ENCODE measurements at places on chromosomes 2 and 18.

- DNase-seq: no peak
Measured at GRCh38 chr2:167355821-167356220, 467.5 kb downstream of the XIRP2 start.

GRCh38 chr18:38807915-38808314 is 1242.3 kb upstream of the CELF4 start:
- DNase-seq: no peak

DNA sequence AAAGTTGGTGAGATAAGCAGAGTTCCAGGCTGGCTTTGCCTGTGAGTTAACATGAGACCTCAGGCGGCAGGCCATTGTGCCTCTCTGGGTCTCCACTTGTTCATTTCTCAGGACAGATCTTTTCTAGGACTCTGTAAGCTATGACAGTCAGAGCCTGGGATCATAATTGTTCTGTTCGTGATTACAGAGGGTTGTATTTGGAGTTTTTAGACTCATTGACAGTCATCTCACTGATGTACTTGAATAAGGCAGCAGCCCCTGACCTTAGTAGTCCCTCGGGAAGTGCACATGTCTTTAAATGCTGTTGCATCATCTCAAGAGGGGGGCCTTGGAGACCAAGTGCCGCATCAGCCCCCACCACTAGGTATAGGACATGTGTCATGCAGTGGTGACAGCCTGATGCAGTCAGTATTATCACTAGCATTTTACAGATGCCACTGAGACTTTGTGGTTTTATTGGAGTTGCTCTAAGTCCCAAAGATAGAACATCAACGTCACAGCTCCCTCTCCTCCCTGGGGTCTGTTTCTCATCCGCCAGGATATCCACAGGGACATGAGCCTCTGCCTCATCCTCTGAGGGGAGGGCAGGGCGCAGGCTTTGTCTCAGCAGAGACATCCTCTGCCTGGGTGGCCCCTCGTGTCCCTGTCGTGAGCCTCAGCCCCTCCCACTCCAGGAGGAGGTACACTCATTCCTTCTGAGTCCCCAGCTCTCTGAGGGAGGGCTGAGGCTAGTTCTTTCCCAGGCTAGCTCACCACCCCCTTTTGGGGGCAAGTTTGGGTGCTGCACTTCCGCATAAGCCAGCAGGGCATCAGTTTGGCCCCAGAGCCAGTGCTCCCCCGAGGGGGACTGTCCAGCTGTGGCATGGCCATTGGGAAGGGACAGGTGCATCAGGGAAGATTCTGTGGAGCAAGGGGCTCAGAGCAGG is 14.1 kb downstream of the GLI2 start:
- DNase-seq: no peak

- DNase-seq: no peak
Measured at GRCh38 chr18:24231773-24232735, 93.2 kb downstream of the CABYR start.

DNA sequence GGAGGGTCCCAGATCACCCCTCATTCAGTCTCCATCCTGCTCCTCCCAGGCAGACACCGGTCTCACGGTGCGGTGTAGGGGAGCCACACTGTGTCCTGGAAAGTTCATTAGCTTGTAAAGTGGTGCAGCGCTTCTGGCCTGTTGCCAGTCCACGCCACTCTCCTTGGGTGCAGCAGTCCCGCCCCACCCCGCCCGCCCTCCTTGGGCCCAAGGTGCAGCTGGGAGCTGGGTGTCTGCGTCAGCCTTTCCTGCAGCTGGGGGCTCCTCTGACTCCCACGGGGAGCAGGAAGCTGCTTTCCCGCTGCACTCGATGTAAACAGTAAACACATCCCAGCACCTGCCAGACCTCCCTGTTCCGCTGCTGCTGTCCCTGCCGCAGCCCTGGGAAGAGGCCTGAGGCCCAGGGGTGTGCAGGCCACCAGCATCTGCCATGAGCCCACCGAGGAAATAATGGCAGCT is 53.8 kb upstream of the ASB18 start:
- DNase-seq: no peak

DNA sequence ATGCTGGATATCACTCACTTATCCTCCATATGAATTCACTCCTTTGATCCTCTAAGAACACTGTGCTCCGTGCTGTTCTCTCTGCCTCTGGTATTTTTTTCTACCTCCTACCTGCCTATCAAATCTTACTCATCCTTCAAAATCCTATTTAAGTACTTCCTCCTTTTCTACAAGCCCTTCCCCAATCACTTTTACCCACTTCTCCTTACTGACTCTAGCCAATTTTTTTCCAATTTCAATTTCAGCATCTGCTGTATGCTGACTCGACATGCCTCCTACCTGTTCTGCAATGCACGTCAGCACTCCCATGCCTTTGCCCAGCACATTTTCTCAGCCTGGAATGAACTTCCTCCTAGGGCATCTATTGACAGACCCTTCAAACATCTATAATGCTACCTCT is 37.3 kb upstream of the LNPK start:
- peak; percentile 30 for DNase-seq

GRCh38 chr18:62346333-62347088 is 21.4 kb downstream of the TNFRSF11A start:
- DNase-seq: no peak

- no peak for DNase-seq
Measured at GRCh38 chr2:236498369-236498768, 71.3 kb upstream of the ACKR3 start.

DNA sequence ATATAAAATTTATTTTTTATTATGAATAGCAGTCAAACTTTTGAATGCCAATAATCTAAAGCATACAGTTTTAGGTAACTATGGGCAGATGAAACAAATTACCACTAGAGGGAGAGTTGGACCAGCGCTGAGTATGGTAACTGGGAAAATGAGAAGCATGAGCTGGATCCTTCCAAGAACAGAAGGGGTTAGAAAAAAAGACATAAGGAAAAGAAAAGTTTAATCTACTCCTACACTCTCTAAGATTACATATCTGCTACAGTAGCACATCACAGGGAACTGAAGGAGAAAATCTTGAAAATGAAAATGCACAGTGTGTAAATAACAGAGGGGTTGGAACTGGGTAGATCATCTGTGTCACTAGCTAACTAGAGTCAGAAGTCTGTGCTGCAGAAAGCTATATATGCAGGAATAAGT is 15.5 kb downstream of the REG3G start:
- DNase-seq: peak; percentile 10

DNA sequence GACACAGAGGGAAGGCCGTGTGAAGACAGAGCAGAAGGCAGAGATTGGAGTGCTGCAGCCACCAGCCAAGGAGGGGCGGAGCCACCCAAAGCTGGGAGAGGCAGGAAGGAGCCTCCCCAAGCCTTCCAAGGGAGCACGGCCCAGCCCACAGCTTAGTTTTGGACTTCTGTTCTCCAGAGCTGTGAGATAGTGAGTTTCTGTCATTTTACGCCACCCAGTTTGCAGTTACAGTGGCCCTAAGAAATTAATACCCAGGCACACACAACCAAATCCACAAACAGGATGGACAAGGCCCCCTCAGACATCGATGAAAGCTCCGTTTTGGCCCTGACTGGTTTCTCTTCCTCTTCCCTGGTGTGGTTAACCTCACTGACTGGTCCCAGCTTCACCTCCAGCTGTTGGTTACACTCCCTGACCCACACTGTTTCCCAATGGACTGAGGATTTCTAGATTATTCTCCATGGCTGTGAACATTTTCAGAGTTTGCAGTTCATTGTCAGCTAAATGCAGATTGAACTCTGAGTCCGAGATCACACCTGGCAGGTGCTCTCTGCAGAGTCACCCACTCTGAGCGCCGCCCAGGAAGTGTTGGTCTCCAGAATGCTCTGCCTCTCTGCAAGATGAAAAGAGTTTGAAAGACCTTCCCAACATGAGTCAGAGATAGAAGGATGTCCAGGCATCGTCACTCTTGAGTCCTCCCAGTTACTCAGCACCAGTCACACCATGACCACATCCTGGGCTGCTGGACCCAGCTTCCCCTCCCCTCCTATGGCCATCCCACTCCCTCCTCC is 100.2 kb downstream of the TWIST2 start:
- DNase-seq: no peak

GRCh38 chr2:29207352-29208148 is 92.3 kb downstream of the CLIP4 start:
- no peak for DNase-seq

DNA sequence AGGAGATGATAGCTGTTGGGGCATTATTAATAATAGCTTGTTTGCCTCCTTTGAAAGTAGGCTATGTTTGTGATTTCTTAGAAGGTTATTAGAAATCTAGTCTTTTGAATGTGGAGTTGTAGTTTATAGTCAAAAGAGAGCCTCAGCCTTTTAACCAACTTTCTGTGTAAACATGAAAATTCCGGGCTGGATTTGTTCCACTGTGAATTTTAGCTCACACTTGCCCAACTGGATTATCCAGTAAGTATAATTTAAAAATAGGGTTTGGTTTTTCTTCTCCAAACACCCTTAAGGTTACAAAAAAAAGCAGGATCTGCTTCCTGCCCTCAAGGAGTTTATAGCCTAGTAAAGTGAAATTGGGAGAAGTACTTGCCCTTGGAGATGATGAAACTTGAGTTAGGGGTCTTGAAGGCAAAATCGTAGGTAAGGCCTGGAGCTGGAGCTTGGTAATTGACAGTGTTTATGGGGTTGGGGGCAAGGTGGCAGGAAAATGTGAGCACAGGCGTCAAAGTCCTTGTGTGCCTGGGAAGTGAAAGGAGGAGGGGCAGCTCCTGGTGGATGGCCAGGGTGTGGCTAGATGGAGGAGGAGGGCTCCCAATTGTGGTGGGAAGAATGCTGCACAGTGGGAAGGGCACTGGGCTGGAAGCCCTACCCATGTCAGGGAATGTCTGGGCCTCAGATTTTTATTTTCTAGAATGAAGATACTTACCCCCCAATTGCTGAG is 21.3 kb downstream of the ITGA6 start:
- no peak for DNase-seq

DNA sequence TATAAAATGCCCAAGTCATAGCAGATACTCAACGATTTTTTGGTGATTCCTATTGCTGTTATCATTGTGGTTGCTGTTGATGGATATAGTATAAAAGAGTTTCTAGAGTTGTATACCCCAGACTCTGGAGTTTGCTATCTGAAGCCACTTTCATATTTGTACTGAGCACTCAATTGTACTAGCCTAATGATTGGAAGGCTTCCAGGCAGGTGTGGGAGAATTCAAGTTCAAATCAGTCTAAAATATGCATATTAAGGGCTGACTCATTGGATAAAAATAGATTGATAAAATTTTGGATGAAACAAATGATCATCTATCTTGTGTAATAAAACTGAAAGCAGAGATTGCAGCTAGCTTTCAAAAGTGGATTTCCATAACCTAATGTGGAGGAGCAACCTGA is 122.9 kb downstream of the NEB start:
- no peak for DNase-seq

DNA sequence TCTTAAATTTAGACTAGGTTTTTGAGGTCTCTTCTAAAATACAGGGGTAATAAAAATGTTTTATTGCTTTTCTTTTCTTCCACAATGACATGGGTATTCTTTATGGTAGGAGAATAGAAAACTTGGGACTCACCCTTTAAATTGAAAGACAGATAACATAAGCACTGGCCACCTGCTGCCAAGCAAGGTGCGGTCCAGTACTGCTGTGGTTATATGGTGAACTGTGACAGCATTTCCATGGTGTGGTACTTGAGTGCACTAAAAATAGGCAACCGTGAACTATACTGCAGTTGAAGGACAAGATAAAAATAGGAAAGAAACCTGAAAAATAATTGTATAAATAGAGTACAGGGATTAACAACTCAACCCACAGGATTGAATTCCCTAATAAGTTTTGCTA is 54.4 kb upstream of the GRB14 start:
- DNase-seq: no peak

- no peak for DNase-seq
Measured at GRCh38 chr18:63149302-63149587, 170.3 kb downstream of the BCL2 start.

GRCh38 chr2:233691443-233692433 is 952 bp upstream of the UGT1A6 start:
- no peak for DNase-seq

- no peak for DNase-seq
Measured at GRCh38 chr2:222240676-222241049, 58.1 kb downstream of the PAX3 start.

DNA sequence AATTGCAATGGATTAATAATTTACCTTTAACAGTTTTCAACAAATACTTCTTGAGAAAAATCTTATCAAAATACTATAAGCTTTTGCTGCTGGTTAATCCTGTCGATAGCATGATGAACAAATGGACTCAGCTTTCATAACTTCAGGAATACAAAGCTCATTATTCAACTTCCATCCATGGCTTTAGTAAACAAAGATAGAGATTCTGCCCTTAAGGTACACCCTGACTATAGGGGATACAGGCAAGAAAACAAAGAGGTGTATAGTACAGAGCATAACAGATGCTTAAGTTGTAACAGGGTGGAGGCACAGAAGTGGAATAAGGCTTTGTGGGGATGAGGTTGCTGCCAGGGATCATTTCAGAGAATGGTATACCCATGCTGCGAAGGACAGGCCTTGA is 272.5 kb upstream of the STON1 start:
- DNase-seq: no peak

DNA sequence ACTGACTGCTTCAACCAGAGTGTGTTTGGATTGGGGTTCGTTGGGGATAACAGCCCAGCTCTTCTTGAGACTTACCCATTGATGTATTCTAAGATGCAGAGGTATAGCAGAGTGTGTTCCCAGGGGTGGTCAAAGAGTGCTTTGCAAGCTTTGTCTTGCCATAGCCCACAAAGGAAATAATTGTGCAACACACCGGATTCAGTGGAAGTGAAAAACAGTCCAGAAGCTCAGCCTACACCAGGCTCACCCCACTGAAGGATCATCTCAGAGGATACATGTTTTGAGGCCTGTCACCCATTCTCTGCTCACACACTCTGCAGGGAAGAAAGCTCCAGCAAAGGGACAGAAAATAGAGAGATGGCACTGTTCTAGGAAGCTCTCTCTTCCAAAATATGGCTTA is 9.6 kb downstream of the CACNB4 start:
- peak; percentile 88 for DNase-seq

DNA sequence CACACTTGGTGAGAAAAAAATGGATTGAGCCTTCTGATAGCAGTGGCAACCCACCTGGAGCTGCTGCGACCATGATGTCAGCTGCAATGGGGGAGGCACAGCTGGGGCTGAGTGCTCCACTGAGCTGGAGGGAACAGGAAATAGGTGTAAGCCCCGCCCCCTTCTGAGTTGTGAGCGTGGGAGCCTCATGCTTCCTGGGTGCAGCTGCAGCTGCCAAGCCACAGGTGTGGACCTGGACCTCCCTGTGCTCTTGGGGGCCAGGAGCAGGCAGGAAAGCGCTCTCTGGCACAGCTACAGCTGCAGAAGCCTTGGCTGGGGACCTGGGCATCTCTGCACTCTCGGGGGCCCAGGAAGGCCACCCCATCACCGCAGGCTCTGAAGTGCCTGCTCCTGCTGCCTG is 970.6 kb downstream of the DCDC2C start:
- DNase-seq: no peak

Data from AML-193 (cell line).